ENCODE measurements at places on chromosomes 11 and 22.

GRCh38 chr11:20110908-20111669 is 49.2 kb downstream of the DBX1 start:
- no peak for DNase-seq

DNA sequence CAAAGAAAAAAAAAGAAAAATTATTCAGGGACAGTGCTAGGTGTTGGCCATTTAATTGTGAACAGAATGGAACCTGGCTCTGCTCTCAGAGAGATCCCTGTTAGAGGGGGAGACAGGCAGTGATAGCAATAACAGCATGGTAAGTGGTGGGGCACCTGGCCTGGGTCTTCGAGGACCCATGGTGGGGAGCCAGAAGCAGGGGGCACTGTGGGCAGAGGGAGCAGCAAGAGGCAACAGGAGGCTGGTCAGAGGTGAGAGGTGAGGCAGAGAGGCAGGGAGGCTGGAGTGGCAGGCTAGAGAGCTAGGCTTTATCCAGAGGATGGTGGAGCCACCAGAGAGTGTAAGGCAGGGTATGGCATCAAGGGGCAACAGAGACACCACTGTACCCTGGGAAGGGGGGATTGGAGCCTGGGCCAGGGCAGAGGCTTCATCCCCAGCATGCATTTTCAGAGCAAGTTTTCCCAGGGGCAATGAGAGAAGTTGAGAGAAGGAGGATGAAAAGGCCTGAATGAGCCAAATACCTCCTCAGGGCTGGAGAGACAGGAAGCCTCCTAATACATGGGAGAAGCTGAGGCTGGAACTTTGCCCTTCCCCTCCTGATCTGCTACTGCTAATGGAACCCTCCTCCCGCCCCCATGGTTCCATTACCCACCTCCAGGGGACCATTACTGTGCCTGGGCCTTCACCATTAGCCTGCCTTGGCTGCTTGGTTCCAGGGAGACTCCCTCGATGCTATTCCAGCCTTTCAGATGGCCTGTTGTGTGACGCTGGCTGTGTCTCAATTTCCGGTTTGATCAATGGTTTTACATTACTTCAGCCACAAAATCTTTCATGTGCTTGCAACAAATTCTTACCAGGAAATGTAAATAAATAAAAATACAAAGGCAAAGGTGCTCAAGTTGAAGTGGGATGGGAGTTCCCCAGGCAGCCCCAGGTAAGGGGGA is 2.6 kb upstream of the P2RY2 start:
- no peak for DNase-seq

GRCh38 chr11:111645657-111646316 is 43.5 kb downstream of the SIK2 start:
- DNase-seq = no peak

- no peak for DNase-seq
Observed at GRCh38 chr11:66465373-66466224, 1.1 kb upstream of the PELI3 start.
